Glutamatergic neuron (in vitro differentiated cells): ENCODE measurements at places on chromosomes 11 and 22. TPM values are rescaled to one million over a fixed set of nuclear protein-coding genes. Genes with fewer than 3 reads are reported as not detected.

CECR2 gene
- total RNA-seq = 178 TPM

CCDC116 gene
- total RNA-seq = 0.71 TPM

C22orf15 gene
- not detected for total RNA-seq

MRGPRX3 gene
- total RNA-seq = not detected

WNT7B gene
- 0.37 TPM for total RNA-seq

ACRV1 gene
- not detected for total RNA-seq

TBX10 gene
- not detected for total RNA-seq

CD248 gene
- 11.4 TPM for total RNA-seq

RAB38 gene
- 0.76 TPM for total RNA-seq

FERMT3 gene
- total RNA-seq = 2.0 TPM

INPP5J gene
- total RNA-seq = 15.4 TPM
